Kidney epithelial cell (primary cell): ENCODE measurements at places on chromosomes 1 and 21.

- DNase-seq: no peak
These were observed 14.8 kb upstream of the GPR88 start for GRCh38 chr1:100523038-100523652.

DNA sequence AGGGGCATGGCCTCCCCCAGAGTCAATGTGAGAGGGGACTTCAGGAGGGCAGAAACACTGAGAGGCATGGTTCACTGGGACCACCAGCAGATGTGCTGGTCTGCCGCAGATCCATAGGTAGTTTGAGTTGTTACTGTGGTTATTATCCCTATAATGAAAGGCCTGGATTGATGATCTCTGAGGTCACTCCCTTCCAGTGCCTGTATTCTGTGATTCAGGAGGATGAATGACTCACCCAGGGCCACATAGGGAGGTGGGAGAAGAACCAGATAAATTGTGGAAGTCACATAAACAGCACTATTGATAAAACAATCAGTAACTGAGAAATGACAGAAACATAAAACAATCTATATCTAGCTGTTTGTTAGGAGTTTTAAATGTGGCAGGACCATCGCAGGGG, 22.7 kb upstream of the ACTL8 start:
- DNase-seq: no peak

- no peak for DNase-seq
These were observed 17.0 kb upstream of the IFI44L start for GRCh38 chr1:78603206-78603605.

DNA sequence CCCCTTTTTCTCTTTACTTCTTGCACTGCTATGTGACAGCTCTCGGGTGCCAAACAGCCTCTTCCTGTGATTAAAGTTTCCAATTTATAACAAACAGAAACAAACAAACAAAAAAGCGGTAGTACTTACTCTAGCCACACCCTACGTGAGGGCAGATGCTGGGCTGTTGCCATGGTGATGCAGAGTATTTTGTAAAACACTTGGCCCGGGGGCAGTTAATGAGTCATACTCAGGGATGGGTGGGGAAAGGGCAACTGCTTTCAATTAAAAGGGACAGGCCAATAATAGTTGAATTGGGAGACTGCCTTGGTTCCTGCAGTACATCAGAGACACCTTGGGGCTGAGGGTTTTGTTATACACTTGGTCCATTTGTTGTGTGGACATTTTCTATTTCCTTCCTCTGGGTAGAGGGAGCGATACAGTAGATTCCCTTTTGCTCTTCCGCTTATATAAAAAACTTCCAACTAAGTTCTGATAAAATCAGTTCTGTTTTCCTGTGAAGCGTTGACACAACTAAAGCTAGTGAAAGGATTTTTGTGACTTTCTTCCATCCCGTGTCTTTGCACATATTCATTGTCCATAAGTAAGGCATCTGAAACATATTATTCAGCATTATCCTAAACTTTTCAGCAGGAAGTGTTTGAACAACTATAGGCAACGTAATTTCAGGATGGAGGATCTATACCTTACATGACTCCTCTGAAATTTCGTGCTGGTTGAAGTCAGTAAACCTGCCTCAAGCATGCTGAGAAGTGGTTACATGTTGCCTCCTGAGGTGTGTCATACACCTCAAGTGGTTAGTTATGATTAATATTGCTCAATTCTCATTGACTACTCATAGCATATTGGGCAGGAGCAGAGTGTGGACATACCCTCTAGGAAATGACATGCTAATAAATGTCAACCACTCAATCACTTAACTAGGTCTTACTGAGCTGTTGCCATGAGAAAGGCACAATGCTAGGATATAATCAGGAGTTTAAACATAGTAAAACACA, 36.7 kb upstream of the THEM4 start:
- peak; percentile 92 for DNase-seq

GRCh38 chr1:95497566-95497965, 263.6 kb downstream of the RWDD3 start:
- no peak for DNase-seq

- DNase-seq: no peak
These were observed 714.1 kb upstream of the ADAMTS5 start for GRCh38 chr21:27681038-27681437.

DNA sequence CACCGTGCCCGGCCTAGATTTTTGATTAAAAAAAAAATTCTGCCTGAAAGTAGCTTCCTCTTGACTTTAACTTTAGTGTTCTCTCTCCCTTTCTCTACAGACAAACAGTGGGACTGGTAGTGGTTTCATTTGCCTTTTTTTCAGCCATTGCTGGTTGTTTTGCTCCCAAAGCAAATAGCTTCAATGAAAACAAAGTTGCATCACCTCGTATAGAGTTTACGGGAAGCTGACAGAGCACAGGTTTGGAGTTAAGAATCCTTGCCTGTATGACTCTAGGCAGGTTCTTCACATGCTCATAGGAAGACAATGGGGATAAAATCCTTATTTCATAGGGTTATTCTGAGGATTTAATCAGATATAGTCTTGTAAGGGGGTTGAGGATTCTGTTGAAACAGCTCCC, 21.6 kb downstream of the AADACL4 start:
- no peak for DNase-seq

GRCh38 chr1:84376000-84376910, 22.0 kb upstream of the DNASE2B start:
- DNase-seq: no peak

GRCh38 chr1:106344494-106344893, 712.0 kb upstream of the PRMT6 start:
- no peak for DNase-seq

GRCh38 chr1:93661829-93662474, 19.7 kb downstream of the BCAR3 start:
- no peak for DNase-seq

- no peak for DNase-seq
These were observed 146.9 kb upstream of the POGK start for GRCh38 chr1:166692346-166692745.

- no peak for DNase-seq
These were observed 1.6 kb upstream of the IER5 start for GRCh38 chr1:181086926-181087325.

DNA sequence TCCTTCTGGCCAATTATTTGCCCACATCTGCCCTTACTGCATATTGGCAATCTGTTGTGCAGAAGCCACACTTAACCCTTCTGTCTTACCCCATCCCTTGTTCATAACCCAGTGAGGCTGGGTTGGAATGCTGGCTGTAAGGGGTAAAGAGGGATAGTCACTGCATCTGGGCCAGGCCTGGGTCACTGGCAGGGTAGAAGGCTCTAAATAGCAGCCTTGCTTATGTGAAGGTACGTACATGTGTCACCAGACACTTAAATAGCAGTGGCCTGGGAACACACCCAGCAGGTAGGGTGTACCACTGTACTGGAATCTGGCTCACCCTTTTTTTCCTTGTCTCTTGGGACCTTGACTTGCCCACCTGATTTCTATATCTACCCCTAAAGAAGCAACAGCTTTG, 9.9 kb upstream of the TARS2 start:
- no peak for DNase-seq

GRCh38 chr1:196723325-196724185, 51.1 kb upstream of the CFHR3 start:
- DNase-seq: peak; percentile 1
